Suppressor macrophage treated with lipopolysaccharide for 1 hour (primary cell): ENCODE measurements at places on chromosomes 4 and X.

DNA sequence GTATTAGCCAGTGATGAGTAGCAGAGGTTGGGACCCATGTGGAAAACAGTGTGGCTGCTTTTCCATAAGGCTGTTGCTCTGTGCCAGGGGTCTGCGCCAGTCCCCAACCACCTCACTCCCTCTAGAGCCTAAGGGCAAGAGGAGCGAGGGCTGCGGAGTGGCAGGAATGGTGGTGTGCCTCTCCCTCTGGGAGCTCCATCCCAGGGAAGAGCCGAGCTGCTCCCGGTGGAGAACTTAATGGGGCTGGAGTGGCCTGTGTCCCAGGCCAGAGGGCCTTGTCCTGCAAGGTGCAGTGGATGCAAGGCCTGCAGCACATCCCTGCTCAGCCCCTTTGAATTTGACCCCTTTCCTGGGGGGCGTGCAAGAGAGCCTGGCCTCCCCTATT is 105.4 kb upstream of the GRXCR1 start:
- DNase-seq = no peak

DNA sequence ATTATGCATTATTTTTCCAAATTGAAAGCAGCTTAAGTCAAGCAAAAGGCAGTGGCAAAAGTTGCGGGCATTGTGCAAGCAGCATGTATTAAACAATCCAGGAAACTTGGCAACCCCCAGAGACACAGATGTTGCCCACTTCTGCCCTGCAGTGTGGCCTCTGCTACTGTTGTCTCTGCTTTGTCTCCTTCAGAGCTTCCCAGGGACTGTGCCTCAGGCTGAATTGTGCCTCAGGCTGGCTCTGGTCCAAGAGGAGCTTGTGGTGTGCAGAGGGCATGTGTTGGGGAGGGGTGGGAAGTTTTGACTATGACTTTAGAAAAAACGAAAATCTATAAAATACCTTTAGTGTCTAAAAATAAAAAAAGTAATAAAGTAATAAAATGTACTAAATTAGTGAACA is 201.4 kb downstream of the CCSER1 start:
- DNase-seq = peak; percentile 46

DNA sequence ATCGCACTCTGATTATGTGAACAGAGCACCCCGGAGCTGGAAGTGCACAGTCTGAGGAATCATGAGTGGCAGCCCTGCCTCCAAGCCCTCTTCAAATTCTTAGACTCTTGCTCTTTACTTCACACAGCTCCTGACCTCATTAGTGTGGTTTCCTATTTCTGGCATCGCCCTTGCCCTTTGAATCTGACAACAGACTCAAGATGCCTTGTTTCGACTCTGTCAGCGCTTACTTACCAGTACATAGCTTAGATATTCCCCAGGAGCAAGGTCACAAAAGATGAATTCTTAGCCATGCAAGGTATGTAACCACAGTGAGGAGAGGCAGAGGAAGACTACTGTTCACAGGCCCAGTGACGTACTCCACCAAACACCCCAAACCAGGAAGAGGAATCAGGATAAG is 167.2 kb downstream of the KDR start:
- no peak for DNase-seq

GRCh38 chr4:15735536-15735935 is 32.7 kb downstream of the BST1 start:
- DNase-seq = no peak

DNA sequence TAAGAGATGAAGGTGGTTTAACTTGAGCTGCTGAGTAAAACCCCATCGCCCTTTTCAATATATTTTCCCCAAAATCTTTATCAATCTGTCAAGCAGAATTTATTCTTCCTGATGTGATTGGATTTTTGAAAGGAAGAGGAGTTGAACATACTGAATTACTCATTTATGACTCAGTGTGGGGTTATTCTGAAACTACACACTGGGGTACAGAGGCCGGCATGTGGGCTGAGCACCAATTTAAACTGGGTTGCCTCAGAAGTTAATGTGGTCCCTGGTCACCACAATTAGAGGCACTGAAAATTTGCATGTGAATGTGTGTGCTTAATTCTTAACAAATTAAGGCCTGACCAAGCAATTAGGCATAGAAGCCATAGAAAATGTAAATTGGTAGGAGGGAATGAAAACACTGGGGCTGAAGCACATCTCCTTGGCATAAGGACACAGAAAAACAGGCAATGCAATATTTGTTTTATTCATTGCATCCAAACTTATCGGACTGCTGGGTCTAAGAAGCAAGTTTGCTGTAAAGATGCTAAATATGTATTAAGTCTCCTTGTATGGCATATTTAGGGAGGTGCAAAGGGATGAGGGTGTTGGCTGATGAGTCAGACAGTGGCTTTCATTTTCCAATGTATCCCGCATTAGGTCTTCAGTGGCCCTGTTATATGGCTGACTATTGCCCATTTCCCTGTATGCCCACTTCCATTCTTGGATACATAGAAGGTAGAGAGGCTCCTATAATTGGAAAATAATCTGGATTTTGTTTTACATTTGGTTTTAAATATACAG is 170.9 kb downstream of the IL15 start:
- DNase-seq = no peak

- no peak for DNase-seq
These were observed 3.0 kb downstream of the FAM3A start for GRCh38 chrX:154512879-154513553.

DNA sequence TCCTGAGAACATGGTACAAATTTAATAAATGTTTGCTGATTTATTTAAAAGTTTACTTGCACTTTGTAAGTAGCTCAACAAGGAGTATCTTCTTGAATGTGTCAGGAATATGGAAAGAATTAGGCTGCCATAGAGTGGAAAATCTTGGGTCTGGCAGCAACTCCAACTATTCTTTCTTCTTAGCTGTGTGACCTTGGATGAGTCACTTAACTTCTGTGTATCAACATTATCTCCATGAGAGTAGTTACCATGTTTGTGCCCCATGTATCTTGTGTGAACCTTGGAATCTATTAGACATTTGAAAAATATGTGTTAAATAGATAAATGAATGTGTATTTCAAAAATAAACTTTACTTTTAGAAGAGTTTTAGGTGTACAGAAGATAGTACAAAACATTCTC is 348.8 kb downstream of the GBA3 start:
- DNase-seq = no peak

DNA sequence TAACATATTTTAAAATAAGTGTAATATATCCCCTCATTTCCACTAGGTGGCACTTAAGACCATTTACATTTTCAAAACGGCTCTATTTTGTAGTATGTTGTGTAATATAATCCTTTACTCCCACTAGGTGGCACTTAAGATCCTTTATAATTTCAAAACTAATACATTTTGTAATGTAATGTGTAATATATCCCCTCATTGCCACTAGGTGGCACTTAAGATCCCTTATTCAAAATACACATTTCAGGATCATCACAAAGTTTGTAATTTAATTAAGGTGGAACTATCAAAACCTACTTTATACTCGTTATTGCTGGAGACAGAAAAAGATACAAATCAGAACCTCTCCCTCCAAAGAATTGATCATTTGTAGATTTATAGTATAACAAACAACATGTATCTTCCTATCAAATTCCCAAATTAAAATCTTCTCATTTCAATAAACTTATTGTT is 132.5 kb downstream of the ARHGAP6 start:
- peak; percentile 85 for DNase-seq

DNA sequence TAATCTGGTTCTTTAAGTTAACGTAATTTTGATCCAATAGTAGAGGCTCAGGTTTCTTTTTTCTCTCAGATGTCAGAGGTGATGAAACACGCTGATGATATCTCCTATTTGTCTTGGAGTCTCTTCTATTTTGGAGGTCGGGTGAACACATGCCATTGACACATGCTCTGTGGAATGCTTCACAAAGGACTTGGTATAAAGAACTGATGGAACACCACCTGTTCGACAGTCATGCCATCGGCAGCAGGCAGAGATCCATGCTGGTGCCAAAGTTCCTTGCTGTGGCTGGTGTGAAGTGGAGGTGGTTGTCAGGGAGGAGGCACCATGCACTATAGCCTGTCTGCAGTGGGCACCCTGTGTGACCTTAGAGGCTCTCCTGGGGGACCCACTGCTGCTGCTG is 94.9 kb downstream of the ATP8A1 start:
- no peak for DNase-seq

DNA sequence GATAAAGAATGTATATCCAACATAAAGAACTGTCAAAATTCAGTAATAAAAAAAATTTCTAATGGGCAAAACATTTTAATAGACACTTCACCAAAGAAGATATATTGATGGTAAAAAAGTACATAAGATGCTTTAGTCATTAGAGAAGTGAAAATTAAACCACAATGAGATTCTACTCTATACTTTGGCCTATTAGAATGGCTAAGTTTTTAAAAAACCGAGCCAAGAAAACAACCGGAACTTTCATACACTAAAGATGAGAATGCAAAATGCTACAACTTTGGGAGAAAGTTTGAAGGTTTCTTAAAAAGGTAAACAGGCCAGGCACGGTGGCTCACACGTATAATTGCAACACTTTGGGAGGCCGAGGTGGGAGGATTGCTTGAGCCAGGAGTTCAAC is 20.8 kb downstream of the CNOT6L start:
- no peak for DNase-seq

GRCh38 chr4:38230121-38230801 is 270.1 kb downstream of the PTTG2 start:
- no peak for DNase-seq

DNA sequence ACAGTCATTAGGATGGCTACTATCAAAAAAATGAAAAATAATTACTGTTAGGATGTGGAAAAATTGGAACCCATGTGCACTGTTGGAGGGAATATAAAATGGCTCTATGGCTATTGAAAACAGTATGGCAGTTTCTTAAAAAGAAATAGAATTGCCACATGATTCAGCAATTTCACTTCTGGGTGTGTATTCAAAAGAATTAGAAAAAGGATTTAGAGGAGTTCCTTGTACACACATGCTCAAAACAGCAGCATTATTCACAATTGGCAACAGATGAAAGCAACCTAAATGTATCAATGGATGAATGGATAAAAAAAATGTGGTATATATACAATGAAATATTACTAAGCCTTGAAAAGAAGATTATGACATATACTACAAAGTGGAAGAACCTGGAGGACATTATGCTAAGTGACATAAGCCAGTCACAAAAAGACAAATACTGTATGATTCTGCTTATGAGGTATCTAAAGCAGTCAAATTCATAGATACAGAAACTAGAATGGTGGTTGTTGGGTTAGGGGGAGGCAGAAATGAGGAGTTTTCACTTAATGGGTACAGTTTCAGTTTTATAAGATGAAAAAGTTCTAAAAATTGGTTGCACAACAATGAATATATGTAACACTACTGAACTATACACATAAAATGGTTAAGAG is 123.2 kb downstream of the ELOVL6 start:
- no peak for DNase-seq

DNA sequence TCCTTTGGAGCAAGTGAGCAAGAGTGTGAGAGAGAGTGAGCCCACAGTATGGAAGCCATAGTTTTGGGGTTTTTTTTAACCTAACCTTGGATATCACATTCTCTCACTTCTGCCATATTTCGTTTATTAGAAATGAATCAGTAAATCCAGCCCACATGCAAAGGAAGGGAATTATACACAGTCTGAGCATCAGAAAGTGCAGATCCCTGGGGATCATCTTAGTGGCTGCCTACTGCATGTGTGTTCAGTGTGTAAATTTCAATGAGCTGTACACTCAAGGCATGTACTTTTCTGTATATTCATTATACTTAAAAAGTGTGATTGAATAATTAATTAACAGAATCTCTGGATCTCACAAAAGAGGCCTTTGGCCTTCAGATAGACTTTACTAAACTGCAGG is 133.8 kb upstream of the PRPS2 start:
- no peak for DNase-seq

- DNase-seq = peak; percentile 1
These were observed 35.2 kb downstream of the EDNRA start for GRCh38 chr4:147516133-147516532.

GRCh38 chrX:84186603-84187532 is 1.1 kb downstream of the RPS6KA6 start:
- DNase-seq = no peak

DNA sequence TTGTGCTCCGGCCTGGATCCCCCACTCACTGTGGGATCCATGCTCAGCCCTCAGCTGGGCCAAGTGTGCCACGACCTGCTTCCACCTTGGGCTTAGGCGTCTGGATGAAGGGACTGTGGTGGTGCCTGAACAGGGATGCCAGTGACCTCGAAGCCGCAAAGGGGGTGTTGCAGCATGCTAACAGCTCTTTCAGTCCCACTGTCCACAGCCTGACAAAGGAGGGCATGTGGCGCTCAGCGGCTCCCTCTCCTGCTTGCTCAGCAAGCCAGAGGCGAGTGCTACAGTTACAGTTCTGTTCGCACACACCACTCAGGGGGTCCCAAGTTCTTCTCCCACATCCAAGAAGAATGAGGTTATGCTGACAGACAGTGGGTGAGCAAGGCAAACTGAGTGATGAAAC is 5.2 kb upstream of the IGBP1 start:
- no peak for DNase-seq

DNA sequence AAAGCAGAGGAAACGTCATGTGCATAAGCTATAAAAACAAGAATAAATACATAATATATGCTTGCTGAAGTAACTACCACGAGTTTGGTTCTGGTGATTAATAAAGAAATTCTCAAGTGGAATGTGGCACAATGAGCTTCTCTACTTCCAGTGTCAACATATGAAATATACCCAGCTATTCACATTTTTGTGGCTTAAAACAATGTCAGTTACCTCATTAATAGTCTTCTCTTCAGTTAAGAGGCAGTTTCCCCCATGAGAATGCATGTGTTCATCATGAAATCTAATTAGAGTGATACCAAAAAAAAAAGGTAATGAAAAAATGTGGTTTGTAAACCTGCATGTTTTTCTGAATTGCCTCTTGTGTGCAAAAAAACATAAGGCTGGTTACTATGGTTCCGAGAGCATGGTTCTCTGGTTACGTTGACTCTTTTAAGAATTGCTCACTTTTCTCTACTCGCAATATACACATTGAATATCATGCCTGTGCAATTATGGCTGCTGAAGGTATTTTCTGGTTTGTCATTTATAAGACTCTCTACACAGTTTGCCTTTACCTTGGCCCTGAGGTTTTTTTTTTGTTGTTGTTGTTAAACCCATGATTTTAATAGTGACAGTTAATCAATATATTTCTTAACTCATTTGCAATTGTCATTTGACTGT is 108.2 kb downstream of the PCDH7 start:
- DNase-seq = no peak
